Stimulated activated CD8-positive, alpha-beta memory T cell treated with anti-CD3 and anti-CD28 coated beads, Interleukin-15, amount 100 ng/mL, for 4 hours (primary cell): ENCODE measurements at places on chromosomes 13 and 19.

DNA sequence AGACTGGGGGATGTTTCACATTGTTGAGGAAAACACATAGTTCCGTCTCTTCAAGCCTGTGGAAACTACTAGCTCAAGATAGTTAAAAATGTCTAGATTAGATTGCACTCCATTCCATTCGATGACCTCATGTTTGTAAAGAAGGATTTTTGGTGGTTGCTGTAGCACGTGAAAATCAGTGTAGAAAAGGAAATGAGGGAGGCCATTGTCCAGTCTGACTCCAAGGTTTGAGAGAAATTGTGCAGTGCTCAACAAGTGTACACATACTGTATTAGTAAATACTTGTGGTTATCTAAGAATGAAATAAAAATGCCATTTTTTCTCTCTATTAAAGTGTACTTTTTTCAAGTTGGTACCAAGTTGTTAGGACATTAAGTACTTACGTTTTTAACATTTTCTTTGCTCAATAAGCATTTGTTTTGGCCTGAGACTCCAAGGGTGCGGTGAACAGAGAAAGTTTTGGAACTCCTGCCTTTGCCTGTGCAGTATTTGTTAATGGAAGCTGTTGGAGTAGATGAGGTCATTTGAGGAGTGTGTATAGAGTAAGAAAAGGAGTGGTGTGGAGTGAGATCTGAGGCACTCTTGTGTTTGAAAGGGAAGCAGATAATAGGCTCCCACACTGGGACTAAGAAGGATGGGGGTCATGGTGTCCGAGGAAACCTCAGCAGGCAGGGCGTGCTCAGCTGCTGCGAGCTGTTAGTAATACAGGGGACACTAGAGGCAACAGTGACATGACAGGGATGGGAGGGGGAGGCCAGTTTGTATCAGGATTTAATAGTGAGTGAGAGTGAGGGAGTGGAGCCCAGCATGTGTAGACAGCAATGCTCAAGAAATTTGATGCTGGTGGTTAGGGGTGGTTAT is 4.4 kb downstream of the WASF3 start:
- no peak for DNase-seq

- no peak for DNase-seq
Observed at GRCh38 chr13:57627663-57628062, 3.9 kb upstream of the PCDH17 start.

GRCh38 chr19:34260771-34261173 is 6.4 kb downstream of the GARRE1 start:
- no peak for DNase-seq

GRCh38 chr13:106568299-106569003 is 514 bp upstream of the ARGLU1 start:
- DNase-seq = no peak

- no peak for DNase-seq
Observed at GRCh38 chr13:30864433-30865122, 41.5 kb upstream of the MEDAG start.

DNA sequence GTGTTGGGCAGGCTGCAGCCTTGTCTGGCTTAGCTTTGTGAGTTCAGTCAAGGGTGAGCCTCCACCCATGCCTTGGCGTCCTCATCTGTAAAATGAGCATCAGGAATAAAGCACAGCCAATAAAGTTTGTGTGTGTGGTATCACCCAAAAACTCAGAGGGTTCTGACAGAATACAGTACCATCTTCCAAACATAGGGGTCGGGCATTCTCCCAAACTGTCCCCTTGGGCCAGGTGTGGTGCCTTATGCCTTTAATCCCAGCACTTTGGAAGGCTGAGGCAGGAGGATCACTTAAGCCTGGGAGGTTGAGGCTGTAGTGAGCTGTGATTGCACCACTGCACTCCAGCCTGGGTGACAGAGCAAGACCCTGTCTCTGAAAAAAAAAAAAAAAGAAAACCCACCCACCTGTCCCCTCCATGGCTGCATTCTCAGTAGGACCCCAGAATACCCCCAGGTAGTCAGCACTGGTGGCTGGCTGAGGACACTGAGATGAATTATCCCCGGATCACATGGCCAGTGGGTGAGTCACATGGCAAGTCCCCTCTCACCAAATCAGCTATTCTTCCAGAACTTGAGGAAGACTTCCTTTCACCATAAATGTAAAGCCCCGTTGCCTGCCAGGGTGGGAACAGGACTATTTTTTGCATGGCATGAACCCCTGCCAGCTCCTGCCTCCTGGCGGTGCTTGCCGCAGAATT is 18.6 kb downstream of the POP4 start:
- no peak for DNase-seq

DNA sequence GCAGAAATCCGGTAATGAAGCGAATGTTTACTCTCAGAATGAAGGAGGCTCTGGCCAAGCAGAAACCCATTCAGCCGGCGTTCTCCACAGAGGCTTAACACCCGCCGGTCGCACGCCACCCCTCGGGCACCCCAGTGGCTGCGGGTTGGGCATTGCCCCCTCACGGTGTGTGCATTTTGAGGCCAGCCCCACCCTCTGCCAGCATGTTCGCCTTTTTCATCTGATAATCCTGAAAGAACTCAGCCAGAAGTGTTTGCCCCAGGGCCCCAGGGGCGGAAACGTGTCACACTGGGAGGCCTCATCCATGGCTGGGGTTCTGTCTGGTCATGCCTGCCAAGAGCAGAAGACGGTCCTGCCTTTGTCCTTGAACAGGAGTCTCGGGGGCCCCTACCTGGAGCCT is 34.2 kb downstream of the COMP start:
- DNase-seq = no peak

DNA sequence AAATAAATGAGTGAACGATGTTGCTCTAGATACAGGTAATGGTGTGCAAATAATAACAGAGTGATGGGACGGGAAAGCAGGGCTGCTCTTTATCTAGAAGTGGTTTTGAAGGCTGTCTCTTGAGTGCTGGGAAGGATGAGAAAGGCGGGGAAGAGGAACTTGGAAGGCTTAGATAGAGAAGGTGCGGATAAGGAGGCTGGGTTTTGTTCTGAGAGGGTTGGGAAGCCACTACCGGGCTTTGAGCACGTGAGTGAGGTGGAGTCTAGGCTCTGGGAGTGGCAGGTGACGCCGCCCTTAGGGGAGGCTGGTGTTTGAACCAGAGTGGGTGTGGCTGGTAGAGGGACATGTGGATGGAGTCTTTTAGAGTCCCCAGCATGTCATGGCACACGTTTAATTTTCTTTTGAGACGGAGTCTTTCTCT is 811 bp downstream of the ARMC6 start:
- DNase-seq = peak; percentile 45

- peak; percentile 1 for DNase-seq
Observed at GRCh38 chr13:52738719-52739467, 727 bp downstream of the CNMD start.

- DNase-seq = no peak
Observed at GRCh38 chr13:19618977-19619376, 14.5 kb upstream of the MPHOSPH8 start.

GRCh38 chr13:113557013-113557412 is 27.5 kb upstream of the TFDP1 start:
- no peak for DNase-seq

DNA sequence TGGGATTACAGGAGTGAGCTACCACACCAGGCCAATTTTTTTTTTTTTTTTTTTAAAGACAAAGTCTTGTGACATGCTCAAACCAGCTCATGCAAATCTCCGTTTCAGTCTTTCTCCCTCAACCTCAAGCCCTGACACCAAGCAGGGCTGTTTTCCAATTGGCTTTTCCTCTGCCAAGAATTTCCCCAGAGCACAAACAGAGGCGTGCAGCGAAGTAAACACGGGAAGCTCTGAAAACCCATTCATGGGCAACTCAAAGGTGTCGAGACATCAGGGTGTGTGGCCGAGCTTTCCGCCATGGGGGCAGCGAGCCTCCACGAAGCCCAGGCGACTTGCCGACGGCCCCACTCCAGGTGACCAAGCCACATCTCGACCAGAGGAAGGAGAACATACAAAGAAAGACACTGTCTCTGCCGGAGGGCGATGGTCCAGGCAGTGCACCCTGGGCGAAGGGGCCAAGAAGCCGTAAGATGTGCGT is 70.0 kb downstream of the INSR start:
- DNase-seq = no peak

DNA sequence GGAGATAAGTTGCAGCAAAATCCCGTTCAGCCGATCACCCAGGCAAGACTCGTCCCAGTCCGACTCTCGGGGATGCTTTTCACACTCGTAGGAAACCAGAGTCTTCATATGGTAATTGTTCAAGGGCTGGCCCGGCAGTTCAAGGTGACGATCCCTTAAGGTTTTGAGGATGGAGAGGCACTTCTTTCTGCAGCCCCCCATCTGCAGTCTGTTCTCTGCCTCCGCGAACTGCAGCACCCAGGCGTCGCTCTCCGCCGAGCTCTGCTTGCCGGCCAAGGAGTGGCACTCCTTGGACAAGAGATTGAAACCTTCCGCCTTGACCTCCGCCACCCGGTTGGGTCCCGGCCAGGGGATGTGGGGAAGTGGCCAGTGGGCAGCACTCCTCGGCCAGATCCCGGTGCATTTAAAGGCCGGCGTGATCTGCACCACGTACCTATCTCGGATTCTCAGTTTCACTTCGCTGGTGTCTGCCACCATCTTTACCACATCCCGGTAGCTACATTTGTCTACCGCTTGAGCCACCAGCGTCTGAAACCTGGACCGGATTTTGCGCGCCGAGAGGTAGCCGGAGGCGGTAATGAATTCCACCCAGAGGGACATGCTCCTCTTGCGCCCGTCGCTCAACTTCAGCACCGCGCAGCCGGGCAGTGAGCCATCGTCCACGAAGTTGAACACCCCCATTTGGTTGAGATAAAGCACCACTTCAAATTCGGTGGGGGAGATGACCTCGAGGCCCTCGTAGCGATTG is 1.1 kb downstream of the MAB21L1 start:
- no peak for DNase-seq

DNA sequence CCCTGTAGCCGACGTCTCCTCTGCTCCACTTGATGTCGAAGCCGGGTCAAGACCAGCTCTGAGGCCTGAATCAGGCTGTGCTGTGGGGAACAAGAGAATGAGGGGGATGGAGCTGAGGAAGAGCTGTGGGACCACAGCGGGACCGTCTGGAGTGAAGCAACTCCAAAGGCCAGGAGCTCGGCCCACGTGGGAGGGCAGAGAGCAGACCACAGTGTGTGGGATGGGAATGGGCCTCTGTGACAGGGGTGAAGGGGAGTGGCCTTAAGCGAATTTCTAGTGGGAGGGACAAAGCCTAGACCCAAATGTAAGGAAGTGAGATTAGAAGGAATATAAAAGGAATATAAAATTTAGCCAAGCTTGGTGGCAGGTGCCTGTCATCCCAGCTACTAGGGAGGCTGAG is 3.8 kb upstream of the SLC8A2 start:
- no peak for DNase-seq

- DNase-seq = no peak
Observed at GRCh38 chr13:51902776-51903175, 41.0 kb downstream of the CCDC70 start.

GRCh38 chr13:45368571-45368970 is 27.6 kb upstream of the TPT1 start:
- DNase-seq = no peak

DNA sequence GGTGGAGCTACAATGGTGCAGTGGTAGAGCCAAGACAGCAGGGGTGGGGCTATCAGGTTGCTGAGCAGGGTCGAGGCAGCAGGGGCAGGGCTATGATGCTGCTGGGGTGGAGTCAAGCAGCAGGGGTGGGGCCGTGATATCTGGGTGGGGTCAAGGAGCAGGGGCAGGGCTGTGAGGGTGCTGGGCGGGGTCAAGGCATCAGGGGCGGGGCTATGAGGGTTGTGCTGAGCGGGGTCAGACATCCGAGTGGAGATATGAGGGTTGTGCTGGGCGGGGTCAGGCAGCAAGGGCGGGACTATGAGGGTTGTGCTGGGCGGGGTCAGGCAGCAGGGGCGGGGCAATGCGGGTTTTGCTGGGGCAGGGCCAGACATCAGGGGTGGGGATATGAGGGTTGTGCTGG is 14.7 kb downstream of the HCN2 start:
- no peak for DNase-seq

GRCh38 chr13:50511877-50512341 is 331.6 kb downstream of the DLEU7 start:
- DNase-seq = no peak

DNA sequence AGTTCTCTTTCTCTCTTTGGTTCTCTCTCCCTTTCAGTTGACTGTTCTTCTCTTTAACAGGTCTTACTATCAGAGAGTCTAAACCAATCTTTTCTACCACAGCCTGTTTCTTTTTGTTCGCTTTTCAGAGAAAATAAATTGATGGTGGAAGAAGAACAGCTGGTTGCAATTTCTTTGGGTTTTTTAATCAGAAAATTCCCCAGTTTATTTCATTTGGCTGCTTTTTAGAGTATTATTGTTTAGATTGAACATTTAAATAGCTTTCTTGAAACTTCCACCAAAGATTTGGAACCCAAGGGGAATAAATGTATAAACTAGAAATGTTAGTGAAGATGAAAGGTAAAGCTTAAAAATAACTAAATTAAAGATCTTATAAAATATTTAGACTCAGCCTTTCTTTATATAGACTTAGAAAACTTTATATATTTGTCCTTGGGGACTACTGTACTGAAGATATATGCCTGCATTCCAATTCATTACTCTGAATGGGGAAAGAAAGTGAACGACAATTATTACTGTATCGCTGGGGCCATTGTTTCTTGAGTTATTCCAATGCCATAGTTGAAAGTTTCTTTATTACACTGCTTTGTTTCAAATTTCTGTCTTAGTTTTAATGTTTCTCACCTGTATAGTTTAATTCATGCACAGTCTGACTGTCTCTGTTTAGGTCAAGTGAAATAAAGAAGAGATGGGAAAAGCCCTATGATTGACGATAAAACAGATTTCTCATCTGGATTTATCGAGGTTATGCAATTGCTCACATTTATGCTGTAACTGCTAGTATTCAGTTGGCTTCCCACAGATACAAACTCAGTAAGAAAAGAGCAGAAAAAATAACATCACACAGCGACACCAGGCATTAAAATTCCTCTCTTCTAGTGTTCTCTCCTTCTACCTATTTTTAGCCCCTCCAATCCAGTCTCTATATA is 169.4 kb upstream of the CSNK1A1L start:
- DNase-seq = no peak

DNA sequence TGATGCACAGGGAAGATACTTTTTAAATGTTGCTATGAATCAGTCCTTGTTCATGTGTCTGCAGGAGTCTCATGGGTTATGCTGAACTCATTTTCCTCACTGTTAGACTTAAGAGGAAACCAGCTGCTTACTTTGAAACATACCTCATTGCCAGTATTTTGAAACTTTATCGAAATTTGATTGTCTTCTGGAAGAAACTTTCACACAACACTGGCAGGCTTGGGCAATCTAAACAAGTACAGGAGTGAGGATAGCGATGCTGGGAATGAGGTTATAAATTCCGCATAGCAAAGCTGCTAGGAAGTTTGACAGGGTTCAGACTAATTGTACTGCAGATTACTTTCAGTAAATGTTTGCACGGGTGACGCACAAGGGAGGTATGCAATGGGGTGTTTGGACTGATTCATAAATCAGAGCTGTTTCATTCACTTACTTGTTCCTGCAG is 245.7 kb downstream of the DNAJC15 start:
- DNase-seq = no peak
